ENCODE measurements at places on chromosomes 7 and 10. TPM values are rescaled to one million over a fixed set of nuclear protein-coding genes. Genes with fewer than 3 reads are reported as not detected.

The CTAGE8 gene
- not detected for total RNA-seq

The LRIT1 gene
- total RNA-seq, result not detected

The KEL gene
- under 0.01 TPM for total RNA-seq

The DEPP1 gene
- 392 TPM for total RNA-seq

The ADAP1 gene
- total RNA-seq, result 4.3 TPM

The CAMK2B gene
- total RNA-seq, result under 0.01 TPM

The MBL2 gene
- not detected for total RNA-seq

The GIMAP1 gene
- 26.7 TPM for total RNA-seq

The LIPJ gene
- total RNA-seq, result under 0.01 TPM

The PKD1L1 gene
- total RNA-seq, result 6.3 TPM

The CHCHD2 gene
- 221 TPM for total RNA-seq

The MYL10 gene
- total RNA-seq, result not detected

The BMI1 gene
- total RNA-seq, result 61.9 TPM

The FGFBP3 gene
- total RNA-seq, result 0.16 TPM

The CPN1 gene
- total RNA-seq, result not detected

The TUBAL3 gene
- total RNA-seq, result 0.25 TPM

The ASB10 gene
- total RNA-seq, result not detected

The FAM25G gene
- not detected for total RNA-seq

The FBXL13 gene
- 0.32 TPM for total RNA-seq

The TMEM273 gene
- total RNA-seq, result 68.0 TPM

The ATP6V1F gene
- total RNA-seq, result 70.9 TPM

The VSTM4 gene
- 0.25 TPM for total RNA-seq

The ANKRD1 gene
- total RNA-seq, result 1,685 TPM

The MNX1 gene
- total RNA-seq, result not detected

The LBX1 gene
- not detected for total RNA-seq

The LAMB1 gene
- 419 TPM for total RNA-seq

The GRM3 gene
- not detected for total RNA-seq

The HOXA13 gene
- not detected for total RNA-seq

The UNC5B gene
- 5.3 TPM for total RNA-seq

The SFRP5 gene
- total RNA-seq, result not detected

The RTKN2 gene
- 0.16 TPM for total RNA-seq

The PRKG1 gene
- 10.1 TPM for total RNA-seq

The KNDC1 gene
- total RNA-seq, result under 0.01 TPM

The MPP7 gene
- 10.6 TPM for total RNA-seq

The ESYT2 gene
- total RNA-seq, result 49.3 TPM

The SPDYE16 gene
- total RNA-seq, result under 0.01 TPM

The ZNF438 gene
- total RNA-seq, result 2.4 TPM

The WDR86 gene
- not detected for total RNA-seq

The TAS2R3 gene
- total RNA-seq, result 0.97 TPM

The ANKRD22 gene
- total RNA-seq, result not detected

The CYP3A4 gene
- not detected for total RNA-seq

The CDC14C gene
- total RNA-seq, result not detected

The FKBP9 gene
- total RNA-seq, result 161 TPM

The LOXL4 gene
- total RNA-seq, result 1.5 TPM

The OGA gene
- total RNA-seq, result 112 TPM

The AGAP5 gene
- 0.81 TPM for total RNA-seq

The CALML5 gene
- total RNA-seq, result not detected

The SEMA3C gene
- 0.16 TPM for total RNA-seq

The SFRP4 gene
- not detected for total RNA-seq

The TUBB8 gene
- not detected for total RNA-seq

The PRKRIP1 gene
- total RNA-seq, result 10.7 TPM

The ZEB1 gene
- total RNA-seq, result 256 TPM

The CRHR2 gene
- total RNA-seq, result not detected

All from bladder microvascular endothelial cell (primary cell).